WTC11 (cell line): ENCODE measurements at places on chromosomes 11 and 22.
A peak's percentile ranks its signal among the peaks of the same experiment; 100 is the strongest.

- no peak for DNase-seq
These were observed 12.5 kb upstream of the SELENOH start for GRCh38 chr11:57728829-57729228.

GRCh38 chr22:45963821-45964220 lies 13.1 kb downstream of the WNT7B start:
- no peak for DNase-seq

- DNase-seq: no peak
These were observed 1049.5 kb downstream of the TBC1D22A start for GRCh38 chr22:47811971-47812370.

- DNase-seq: no peak
These were observed 39.4 kb downstream of the MICAL2 start for GRCh38 chr11:12149672-12150225.

DNA sequence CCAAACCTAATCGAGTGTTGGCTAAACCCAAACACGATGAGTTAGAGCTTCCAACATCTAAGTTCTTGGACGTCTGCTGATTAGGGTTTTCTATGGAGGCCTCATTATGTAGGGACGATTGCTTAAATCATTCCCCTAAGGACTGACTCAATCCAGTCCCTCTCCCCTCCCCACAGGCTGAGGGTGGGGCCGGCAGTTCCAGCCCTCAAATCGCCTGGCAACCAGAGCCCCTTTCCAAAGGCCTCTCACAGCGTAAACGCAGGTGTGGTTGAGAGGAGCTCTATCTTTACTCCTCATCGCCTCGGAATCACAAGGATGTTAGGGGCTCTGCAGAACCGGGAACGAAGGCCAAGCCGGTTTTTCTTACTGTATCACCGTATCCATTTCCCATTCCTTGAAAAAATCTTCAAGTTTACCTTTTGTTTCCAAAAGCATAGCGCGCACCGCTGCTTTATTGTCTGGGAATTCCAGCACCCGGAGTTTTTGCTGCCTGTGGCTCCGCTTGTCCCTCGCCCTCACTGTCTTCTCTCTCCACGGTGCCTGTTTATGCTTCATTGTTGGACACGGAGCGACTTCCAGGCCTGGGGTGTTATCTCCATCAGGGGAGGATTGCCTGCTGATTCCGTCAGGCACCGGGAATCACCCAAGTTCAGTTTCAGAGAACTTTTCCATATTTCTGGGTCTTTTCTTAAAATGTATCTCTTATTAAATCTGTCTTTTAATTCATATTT lies 13.8 kb upstream of the IFITM3 start:
- DNase-seq: peak; percentile 74
